ENCODE measurements at places on chromosomes 2 and 18.

- no peak for DNase-seq
Observed at GRCh38 chr2:233974530-233975071, 57.4 kb downstream of the TRPM8 start.

DNA sequence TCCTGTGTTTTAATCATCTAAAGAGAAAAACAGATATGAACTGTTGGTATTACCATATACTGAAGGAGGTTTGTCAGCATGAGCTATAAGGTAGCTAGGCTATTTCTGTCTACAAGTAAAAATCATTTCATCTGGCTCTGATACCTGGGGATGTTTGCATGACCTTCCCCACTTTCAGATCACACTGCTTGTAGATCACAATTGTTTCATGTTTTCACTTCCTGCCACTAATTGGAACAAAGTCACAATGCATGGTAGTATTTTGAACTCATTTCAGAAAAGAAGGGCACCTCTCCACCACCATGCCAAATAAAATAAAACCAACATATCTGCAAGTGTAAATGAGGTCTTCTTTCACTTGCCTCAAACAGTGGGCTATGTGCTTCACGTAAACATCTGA, 37.8 kb downstream of the NYAP2 start:
- no peak for DNase-seq

DNA sequence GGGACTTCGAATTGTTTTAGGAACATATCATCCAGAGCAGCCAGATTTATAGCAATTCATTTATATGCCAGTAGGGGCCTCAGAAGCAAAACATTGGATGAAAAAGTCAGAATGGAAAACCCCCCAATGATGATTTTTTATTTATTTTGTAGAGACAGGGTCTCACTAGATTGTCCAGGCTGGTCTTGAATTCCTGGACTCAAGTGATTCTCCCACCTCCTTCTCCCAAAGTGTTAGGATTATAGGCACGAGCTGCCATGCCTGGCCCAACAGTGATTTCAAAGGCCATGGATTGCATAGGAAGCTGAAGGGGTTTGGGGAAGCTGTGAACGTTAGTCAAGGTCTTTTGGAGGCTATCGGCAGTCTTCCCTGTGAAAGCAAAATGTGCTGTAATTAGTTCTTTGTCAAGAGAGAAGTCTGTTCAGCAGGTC, 21.9 kb upstream of the MCFD2 start:
- DNase-seq = peak; percentile 5

DNA sequence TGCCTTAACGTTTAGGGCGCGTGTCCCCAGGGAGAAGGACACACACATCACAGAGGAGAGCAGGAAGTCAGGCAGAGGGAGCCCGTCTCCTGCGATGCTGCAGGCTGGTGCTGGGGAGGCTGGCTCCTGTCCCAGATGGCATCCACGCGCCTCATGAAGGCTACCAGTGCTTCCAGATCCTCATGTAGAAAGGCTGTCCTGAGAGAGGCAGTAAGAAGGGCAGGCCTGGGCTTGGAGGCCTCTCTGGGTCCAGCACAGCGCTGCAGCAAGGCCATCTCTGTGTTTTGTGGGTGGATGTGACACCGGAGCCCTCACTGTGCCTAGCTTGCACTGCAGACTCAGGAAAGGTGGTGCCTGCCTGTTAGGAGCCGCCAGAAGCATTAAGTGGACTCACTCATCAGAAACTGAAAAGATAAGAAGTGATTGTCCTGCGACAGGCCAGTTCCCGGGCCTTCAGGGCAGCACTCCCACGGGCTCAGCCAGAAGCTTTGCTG, 62.7 kb downstream of the FAM168B start:
- DNase-seq = no peak

- peak; percentile 62 for DNase-seq
Observed at GRCh38 chr2:36002941-36003340, 352.6 kb upstream of the CRIM1 start.

GRCh38 chr2:133667085-133667484, 98.8 kb upstream of the NCKAP5 start:
- DNase-seq = no peak

GRCh38 chr2:108363024-108363907, 14.5 kb upstream of the SULT1C4 start:
- DNase-seq = peak; percentile 11

DNA sequence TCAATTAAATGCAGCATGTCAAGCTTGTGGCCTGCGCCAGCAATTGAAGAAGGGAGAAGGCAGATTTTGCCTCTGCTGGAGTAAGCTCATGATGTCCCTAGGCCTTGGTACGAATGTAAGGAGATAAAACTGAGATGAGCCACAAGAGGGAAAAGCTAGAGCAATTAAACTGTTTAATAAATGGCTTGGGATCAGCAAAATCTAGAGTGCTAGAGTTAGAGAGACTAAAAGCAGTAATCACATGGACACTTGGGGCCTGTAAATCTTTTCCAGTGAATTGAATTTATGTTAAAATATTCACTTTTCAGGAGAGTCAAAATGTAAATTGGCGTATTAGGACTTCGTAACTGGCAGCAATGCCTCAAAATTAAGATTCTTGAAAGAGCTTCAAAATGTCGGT, 86.2 kb downstream of the CDK15 start:
- no peak for DNase-seq

DNA sequence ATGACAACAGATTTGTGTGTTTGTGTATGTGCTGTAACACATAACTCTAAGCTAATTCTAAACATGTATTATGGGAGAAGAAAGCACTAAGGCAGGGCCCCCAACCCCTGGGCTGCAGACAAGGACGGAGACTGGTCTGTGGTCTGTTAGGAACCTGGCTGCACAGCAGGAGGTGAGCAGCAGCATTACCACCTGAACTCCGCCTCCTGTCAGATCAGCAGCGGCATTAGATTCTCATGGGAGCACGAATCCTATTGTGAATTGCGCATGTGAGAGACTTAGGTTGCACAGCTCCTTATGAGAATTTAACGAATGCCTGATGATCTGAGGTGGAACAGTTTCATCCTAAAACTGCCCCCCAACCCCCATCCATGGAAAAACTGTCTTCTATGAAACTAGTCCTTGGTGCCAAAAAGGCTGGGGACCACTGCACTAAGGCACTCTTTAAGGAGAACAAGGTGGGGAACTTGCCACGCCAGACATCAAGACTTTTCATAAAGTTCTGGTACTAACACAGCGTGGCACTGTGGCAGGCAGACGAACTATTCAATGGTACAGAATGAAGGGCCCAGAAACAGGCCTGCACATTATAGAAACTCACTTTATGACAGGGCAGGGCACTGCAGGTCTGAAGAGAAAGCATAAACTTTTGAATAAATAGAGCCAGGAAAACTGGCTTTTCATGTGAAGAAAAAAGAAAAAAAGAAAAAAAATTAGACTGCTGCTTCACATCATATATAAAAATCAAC, 14.0 kb downstream of the REEP1 start:
- DNase-seq = no peak

- DNase-seq = peak; percentile 75
Observed at GRCh38 chr2:70143314-70144150, 47.3 kb downstream of the C2orf42 start.

GRCh38 chr2:40325116-40325515, 126.8 kb downstream of the SLC8A1 start:
- DNase-seq = no peak

DNA sequence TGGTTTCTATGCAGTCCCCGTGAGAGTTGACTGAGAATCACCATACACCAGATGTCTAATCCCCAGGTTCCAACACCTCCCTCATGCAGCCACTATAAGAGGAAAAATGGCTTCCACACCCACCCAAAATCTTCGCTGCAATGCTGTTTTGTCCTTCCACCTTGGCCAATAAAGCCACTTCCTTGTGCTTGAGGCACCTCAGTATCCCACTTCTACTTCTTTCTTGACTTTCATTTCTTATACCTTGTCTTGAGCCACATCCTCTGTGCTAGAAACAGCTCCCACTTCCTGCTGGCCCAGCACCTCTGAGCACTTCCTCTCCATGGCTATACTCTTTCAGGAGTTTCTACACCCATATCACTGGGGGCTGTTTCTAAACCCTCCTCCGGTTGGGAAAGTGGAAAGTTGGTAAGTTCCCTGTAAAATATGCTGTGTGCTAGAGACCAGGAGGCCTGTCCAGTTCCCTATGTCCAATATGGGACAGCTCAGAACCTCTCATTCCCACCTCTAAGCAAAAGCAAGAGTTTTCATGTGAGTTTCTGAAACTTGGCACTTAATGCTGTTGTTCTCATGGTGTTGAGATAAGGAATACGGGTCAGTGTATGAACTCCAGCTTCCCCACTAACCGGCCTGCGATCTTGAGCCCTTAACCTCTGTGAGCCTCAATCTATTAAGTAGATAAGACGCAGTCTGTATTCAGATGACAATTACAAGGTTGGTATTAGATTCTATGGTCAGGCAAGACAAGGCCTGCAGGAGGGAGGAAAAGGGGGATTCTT, 209.1 kb upstream of the ID2 start:
- DNase-seq = no peak

DNA sequence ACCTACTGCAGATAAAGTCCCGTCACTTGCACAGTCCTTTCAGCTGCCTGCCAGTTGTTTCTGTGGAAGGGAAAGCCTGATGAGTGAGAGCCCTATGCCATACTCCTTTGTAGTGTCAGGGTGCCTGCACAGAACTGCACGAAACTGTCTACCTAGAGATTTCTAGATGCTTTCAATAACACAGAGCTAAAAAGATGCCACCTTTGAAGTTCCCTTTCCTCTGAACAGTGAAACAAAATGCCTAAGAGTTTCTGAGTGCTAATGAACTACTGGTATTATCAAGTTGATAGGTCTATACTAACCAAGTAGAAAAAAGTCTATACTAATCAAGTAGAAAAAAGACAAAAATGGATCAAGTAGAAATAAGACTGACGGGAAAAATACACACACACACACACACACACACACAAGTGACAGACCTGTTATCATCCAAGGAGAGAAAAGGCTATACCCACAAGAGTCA, 79.0 kb downstream of the TLK1 start:
- DNase-seq = no peak

DNA sequence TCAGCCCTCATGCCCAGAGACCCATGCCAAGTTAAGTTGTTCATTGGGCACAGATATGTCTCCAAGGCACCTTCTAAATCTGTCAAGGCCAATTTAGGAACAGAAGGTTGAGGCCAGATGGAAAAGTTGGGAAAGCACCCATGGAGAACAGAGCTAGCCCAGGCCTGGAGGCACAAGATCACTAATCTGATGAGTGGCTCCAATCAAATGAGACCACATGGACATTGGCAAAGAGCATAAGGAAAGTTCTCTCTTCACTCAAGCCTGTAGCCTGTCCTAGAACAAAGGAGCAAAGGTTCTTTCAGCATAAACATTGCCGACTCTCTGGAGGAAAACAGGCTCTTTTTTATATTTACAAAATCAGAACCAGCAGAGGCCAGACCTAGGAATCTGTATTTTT, 154.8 kb downstream of the RNF152 start:
- DNase-seq = no peak

- no peak for DNase-seq
Observed at GRCh38 chr2:47007826-47008225, 92.2 kb upstream of the MCFD2 start.

GRCh38 chr2:239898292-239898925, 126.7 kb downstream of the NDUFA10 start:
- DNase-seq = no peak

- no peak for DNase-seq
Observed at GRCh38 chr2:240618776-240619175, 6.5 kb upstream of the GPR35 start.

GRCh38 chr18:2302628-2303516, 268.4 kb downstream of the METTL4 start:
- DNase-seq = peak; percentile 96

DNA sequence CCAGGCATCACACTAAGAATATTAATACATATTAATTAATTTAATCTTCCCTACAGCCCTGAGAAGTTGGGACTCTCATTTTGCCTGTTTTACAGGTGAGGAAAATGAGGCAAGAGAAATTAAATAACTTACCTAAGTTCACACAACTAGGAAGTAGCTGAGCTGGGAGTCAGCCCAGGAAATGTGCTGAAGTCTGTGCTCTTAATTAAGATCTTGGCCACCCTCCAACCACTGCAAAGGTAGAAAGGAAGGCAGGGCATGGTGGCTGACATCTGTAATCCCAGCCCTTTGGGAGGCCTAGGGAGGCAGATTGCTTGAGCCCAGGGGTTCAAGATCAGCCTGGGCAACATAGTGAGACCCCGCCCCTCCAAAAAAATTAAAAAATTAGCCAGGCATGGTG, 12.9 kb upstream of the MGAT4A start:
- no peak for DNase-seq

- peak; percentile 76 for DNase-seq
Observed at GRCh38 chr18:45197526-45197970, 417.7 kb upstream of the SLC14A2 start.

DNA sequence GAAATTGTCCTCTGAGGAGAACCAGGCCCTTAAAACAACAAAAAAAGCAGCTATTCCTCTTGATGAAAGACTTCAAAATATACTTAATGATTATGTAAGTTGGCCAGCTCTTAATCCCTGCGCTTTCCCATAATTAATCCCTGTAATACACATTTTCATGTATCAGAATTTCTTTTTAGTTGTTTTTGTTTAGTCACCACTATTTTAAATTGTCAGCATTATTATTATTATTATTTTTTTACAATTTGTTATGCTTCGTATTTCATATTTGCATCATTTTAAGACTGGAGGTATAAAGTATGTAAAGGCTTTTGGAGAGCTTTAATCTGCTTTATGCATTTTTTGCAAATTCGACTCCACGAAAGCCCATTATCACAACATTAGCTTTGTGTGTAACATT, 152.9 kb downstream of the ACOXL start:
- no peak for DNase-seq

DNA sequence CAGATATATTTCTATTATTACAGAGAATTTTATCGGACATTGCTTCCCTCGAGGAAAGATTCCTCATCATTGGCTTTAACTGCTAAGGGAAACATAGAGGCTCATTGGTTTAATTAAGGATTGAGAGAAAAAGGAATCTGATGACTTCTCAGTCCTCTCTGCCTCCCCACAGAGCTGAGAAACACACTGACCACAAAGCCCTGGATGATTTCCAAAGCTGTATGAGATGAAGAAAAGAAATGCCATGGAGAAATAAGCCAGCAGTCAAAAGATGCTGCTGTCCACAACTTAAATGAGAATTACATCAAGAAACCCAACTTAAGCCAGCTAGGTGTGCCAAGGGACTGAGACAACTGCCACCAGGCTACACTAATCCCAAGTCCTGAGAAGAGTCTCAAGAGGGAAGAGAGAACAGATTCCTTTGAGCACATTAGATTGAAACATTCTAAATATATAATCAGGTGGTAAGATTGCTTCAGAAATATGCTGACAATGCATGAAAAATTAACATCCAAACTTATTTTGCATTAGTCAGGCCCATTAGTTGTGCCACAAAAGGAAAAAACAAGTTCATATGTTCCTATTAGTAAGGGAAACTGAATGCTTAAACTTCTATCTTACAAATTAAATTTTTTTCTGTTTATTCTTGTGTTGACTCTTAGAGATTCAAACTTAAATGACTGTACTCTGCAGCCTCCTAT, 308.1 kb upstream of the CYRIA start:
- peak; percentile 22 for DNase-seq

All from OCI-M1 (cell line).